ENCODE measurements at places on chromosomes 2 and 18. TPM values are rescaled to one million over a fixed set of nuclear protein-coding genes. Genes with fewer than 3 reads are reported as not detected.

Gene DSC2
- 7.4 TPM for total RNA-seq

Gene PIEZO2
- total RNA-seq, result 5.0 TPM

Gene WNT10A
- total RNA-seq, result not detected

Gene SERPINB11
- total RNA-seq, result not detected

DNA sequence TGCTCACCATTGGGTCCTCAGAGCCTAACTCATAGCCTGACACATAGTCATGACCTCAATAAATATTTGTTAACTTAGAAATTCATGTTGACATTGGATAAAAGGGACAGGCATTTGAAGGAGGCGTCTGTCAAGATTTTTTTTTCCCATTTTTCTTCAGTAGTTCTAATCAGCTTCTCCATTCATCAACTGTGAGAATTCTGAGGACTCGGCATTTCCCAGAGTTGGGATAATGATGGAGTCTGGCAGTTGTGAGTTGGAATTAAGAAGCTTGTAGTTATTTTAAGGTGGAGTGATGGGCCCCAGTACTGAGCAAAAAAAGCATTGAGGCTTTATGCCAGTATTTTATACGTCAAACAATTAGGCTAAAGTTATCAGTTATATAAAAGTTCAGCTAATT, 4.6 kb downstream of the SPATS2L start:
- H3K27ac ChIP-seq, result no peak overlapping the region
- H3K27me3 ChIP-seq, result no peaks in the 10 kb centered on the region
- H3K36me3 ChIP-seq, result no peaks in the 10 kb centered on the region
- DNase-seq, result no peak
- H3K4me3 ChIP-seq, result no peak overlapping the region

GRCh38 chr18:78630981-78631510, 348.6 kb upstream of the SALL3 start:
- H3K36me3 ChIP-seq, result no peaks in the 10 kb centered on the region
- no peaks in the 10 kb centered on the region for H3K27me3 ChIP-seq
- H3K4me1 ChIP-seq, result no peaks in the 10 kb centered on the region
- no peak overlapping the region for H3K27ac ChIP-seq
- DNase-seq, result no peak
- H3K4me3 ChIP-seq, result no peak overlapping the region

GRCh38 chr2:162244541-162245031, 1.3 kb upstream of the FAP start:
- no peaks in the 10 kb centered on the region for H3K4me1 ChIP-seq
- no peak for DNase-seq
- H3K27me3 ChIP-seq, result no peaks in the 10 kb centered on the region
- H3K27ac ChIP-seq, result no peak overlapping the region
- H3K36me3 ChIP-seq, result no peaks in the 10 kb centered on the region

DNA sequence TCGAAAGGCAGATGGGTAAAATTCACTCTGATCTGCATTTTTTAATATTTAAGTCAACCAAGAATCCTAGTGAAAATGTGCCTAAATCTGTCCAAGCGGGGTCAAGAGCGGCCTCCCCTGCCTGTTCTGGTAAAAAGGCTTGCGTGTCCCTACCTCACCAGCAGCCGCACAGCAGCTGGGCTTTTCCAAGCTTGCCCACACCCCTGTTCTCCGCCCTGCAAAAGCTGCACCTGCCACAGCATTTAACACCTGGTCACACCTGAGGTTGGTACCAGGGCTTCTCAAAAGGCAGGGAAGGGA, 25.8 kb upstream of the TMEM182 start:
- no peaks in the 10 kb centered on the region for H3K36me3 ChIP-seq
- peak overlapping the region; percentile 86 for H3K4me3 ChIP-seq
- H3K27ac ChIP-seq, result no peak overlapping the region
- DNase-seq, result peak; percentile 28
- H3K27me3 ChIP-seq, result no peaks in the 10 kb centered on the region

DNA sequence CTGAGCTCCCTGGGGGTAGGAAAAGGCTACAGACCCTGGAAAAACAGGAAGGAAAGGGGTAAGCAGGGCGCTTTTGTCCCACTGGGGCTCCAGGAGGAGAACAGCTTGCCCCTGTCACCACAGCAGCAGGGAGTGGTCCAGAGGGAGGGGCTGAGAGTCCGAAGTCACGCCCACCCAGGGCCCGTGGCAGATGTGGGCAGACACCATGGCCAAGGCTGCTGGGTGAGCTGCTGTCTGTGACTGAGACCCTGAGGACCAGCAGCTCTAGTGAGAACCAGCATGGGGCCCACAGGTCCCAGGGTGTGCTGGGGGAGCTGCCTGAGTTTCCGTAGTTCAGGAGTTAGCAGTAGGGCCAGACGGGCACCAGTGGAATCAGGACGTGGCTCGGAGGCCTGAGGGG, 162.0 kb downstream of the SPP2 start:
- no peak overlapping the region for H3K27ac ChIP-seq
- no peak for DNase-seq
- H3K4me1 ChIP-seq, result no peaks in the 10 kb centered on the region
- H3K36me3 ChIP-seq, result no peaks in the 10 kb centered on the region

- H3K4me1 ChIP-seq, result no peaks in the 10 kb centered on the region
- DNase-seq, result no peak
- H3K27ac ChIP-seq, result no peak overlapping the region
- H3K4me3 ChIP-seq, result no peak overlapping the region
- peaks cover 10% of the 10 kb centered on the region for H3K36me3 ChIP-seq
These were observed 31.9 kb downstream of the SLC66A3 start for GRCh38 chr2:11187083-11187619.

DNA sequence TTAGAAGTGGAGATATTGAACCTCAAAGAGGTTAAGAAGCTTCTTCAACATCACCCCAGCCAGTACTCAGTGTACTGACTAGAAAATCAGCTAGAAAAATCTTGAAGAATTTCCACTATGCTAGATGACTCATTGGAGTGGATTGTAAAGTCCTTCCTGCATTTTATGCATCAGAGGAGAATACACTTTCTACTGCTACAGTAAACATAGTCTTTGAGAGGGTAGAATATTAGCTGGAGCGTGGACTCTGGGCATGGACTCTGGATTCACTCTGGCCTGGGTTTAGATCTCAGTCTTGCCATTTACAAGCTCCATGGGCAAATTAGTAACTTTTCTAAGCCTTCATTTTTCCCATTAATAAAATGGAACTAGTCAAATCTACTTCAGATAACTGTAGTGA, 215.9 kb downstream of the IRS1 start:
- H3K36me3 ChIP-seq, result no peaks in the 10 kb centered on the region
- DNase-seq, result peak; percentile 62
- H3K27me3 ChIP-seq, result no peaks in the 10 kb centered on the region
- peaks cover 36% of the 10 kb centered on the region for H3K4me1 ChIP-seq
- H3K27ac ChIP-seq, result peak overlapping the region; percentile 82

DNA sequence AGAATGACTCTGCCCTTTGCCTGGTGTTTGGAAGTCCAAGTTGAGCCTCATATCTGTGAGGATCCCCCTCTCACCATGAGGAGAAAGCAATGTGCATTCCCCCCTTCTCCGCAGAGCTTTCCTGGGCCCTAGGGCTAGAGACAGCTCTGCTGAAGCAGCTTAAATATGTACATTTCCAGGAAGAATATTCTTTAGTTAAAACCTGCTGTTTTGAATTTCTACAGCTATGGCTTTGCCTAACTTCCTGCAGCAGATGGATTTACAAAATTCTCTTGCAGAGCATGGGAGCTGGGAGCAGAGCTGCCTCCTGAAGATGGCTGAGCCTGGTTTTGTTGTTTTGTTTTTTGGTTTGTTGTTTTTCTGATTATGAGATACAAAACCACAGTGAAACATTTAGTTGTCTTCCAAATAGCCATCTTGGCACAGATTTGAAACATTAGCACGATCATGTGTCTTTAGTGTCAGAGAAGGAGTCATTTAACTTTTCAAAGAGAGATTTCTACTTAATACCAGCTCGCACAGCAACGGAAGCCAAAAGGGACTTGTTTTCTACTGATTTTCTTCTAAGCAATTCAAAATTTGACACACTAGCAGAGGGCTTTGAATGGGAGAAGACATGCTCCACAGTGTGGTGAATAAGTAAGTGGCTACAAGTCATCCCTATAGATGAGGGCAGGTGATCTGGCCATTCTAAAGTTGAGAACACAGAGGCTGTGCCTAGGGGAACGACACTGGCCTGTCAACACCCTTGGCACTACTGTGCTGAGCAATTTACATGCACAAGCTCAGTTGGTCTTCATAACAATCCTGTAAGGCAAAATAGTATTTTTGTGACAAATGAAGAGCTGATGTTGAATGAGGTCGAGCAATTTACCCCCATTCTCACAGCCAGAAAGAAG, 222.6 kb downstream of the MREG start:
- no peak for DNase-seq
- peaks cover 15% of the 10 kb centered on the region for H3K4me1 ChIP-seq
- no peaks in the 10 kb centered on the region for H3K27me3 ChIP-seq

- DNase-seq, result no peak
- no peaks in the 10 kb centered on the region for H3K4me1 ChIP-seq
- no peaks in the 10 kb centered on the region for H3K27me3 ChIP-seq
- no peak overlapping the region for H3K27ac ChIP-seq
- no peak overlapping the region for H3K4me3 ChIP-seq
These were observed 62.3 kb downstream of the ADCYAP1 start for GRCh38 chr18:966759-967576.

GRCh38 chr18:44450226-44450625, 230.5 kb upstream of the SETBP1 start:
- H3K4me3 ChIP-seq, result no peak overlapping the region
- no peak overlapping the region for H3K27ac ChIP-seq
- H3K4me1 ChIP-seq, result no peaks in the 10 kb centered on the region
- no peaks in the 10 kb centered on the region for H3K36me3 ChIP-seq
- no peak for DNase-seq
- H3K27me3 ChIP-seq, result no peaks in the 10 kb centered on the region

- H3K27ac ChIP-seq, result peak overlapping the region; percentile 46
- DNase-seq, result peak; percentile 83
- peaks cover 52% of the 10 kb centered on the region for H3K4me1 ChIP-seq
- H3K4me3 ChIP-seq, result no peak overlapping the region
- H3K36me3 ChIP-seq, result no peaks in the 10 kb centered on the region
These were observed 75.6 kb downstream of the ZBTB7C start for GRCh38 chr18:48333563-48333962.
